ENCODE measurements at places on chromosomes 7 and 10.

DNA sequence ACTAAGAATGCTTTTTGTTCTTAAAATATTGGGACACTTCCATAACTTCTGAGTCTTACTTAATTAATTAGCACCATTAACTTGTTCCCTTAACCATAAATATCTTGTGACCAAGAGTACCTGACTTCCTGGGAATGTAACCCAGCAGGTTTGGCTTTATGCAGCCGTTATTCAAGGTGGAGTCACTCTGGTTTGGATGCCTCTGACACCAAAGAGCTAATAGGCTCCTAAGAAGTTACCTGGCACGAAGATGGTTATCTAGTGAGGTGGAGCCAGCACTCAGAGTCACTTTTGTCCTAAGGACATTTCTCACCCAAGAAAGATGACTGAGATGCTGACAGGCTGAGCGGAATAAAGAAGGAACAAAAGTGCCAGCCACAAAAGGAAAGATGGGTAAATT, 172.3 kb downstream of the C1GALT1 start:
- no peak for DNase-seq

GRCh38 chr7:95963446-95963990, 191.2 kb downstream of the DYNC1I1 start:
- DNase-seq = no peak

DNA sequence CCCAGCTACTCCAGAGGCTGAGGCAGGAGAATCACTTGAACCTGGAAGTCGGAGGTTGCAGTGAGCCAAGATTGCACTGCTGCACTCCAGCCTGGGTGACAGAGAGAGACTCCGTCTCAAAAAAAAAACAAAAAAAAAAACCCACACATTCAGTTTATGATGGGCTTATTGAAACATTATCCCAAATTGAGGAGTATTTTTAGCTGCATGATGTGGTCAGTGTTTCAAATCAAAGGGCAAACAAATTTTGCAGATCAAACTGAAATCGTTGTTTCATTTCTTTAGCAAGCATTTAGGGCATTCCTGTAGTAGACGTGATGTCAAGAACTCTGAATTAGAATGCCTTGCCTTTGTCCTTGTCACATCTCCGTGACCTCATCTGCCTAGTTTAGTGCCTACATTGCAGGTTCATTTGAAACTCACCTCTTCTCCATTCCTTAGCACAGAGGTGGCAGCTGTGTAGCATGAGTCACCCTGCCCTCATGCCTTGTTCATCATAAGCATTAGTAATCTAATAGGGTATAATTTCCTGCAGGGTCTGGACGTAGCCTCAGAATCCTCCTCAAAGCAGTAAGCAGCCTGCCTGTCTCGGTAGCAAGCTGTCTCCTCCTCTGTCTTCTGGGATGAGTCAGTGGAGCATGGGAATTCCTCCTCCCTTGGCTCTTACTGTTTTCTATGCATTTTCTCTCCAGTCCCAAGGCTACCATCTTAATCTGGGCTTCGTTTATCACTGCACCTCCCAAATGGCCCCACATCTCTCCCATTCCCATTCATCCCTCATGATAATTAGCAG, 73.8 kb downstream of the CUL1 start:
- DNase-seq = peak; percentile 41

GRCh38 chr10:124366343-124366742, 52.4 kb downstream of the OAT start:
- no peak for DNase-seq

GRCh38 chr7:121623130-121623872, 227.2 kb upstream of the FAM3C start:
- DNase-seq = no peak

DNA sequence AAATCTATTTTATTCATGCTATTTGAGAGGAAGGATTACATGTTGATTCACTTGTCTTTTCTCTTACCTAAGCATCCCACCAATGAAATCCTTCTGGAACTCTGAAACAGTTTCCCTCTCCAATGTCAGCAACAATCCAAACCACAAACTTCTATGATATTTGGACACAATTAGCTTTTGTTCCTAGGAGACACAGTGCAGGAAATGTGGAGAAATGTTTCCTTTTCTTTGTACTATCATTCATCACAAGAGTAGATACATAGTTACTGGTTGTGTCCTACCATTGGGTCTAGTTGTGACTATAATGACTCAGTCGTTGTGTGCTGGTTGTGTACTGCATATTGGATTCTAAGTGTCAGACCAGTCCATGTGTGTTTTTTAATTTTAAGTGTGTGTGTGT, 156.8 kb upstream of the MAGI2 start:
- DNase-seq = no peak

DNA sequence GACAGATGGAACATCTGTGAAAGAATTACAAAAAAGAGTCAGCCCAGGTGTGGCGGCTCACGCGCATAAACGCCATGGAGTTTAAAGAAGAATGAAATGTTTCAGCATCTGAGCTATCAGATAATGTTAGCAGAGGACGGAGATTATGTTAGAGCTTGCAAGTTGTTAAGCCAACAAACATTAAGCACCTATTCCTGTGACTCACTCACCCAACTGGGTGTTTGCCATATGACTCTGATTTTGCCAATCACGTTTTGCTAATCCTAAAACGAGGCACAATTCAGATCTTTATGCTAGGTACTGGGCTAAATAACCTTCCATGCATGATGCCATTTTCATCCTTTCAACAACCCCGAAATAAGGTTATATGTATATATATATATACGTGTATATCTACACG, 29.0 kb upstream of the CCNY start:
- no peak for DNase-seq

DNA sequence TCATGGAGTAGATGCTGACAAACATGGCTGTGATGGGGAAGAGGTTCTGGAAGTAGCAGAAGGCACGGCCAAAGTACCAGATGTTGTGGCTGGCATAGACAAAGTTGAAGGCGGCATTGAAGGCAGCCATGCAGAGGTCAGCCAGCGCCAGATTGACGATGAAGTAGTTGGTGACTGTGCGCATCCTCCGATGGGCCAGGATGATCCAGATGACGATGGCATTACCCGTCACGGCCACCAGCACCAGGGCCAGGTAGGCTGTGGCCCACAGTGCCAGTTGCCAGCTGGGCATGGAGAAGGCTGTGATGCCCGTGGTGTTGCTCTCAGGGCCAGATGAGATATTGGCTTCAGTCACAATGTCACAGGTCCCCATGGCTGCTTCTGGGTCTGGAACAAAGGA, 767 bp downstream of the TACR2 start:
- DNase-seq = no peak

- no peak for DNase-seq
Measured at GRCh38 chr7:21448974-21449373, 21.1 kb downstream of the SP4 start.

GRCh38 chr10:126683466-126683865, 13.0 kb upstream of the C10orf90 start:
- no peak for DNase-seq

DNA sequence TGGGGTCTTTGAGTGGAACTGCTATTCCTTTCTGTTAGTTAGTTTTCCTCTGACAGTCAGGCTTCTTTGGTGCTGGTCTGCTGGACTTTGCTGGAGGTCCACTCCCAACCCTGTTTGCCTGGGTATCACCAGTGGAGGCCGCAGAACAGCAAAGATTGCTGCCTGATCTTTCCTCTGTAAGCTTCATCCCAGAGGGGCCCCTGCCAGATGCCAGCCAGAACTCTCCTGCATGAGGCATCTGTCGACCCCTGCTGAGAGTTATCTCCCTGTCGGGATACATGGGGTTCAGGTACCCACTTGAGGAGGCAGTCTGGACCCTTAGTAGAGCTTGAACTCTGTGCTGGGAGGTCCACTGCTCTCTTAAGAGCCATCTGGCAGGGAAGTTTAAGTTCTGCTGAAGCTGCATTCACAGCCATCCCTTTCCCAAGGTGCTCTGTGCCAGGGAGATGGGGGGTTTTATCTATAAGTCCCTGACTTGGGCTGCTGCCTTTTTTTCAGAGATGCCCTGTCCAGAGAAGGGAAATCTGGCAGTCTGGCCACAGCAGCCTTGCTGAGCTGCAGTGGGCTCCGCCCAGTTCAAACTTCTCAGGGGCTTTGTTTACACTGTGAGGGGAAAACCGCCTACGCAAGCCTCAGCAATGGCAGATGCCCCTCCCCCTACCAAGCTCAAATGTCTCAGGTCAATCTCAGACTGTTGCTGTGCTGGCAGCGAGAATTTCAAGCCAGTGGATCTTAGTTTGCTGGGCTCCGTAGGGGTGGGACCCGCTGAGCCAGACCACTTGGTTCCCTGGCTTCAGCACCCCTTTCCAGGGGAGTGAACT, 89.7 kb upstream of the CDK6 start:
- DNase-seq = no peak

- DNase-seq = no peak
Measured at GRCh38 chr7:99373091-99374066, 1.2 kb upstream of the ARPC1B start.

- no peak for DNase-seq
Measured at GRCh38 chr10:17562614-17563013, 54.6 kb downstream of the HACD1 start.

DNA sequence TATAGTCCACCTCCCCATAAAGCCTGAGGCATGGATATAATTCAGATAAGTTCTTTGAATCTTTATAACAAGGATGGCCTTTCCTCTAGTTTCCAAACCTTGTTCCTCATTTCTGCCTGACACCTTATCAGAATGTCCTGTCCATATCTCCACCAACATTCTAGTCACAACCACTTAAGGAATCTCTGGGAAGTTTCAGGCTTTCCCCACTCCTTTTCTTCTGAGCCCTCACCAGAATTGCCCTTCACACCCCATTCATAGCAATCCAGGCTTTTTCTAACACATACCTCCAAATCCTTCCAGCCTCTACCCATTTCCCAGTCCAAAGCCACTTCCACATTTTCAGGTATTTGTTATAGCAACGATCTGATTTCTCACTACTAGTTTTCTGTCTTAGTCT, 18.0 kb upstream of the DIP2C start:
- DNase-seq = no peak

GRCh38 chr7:48976253-48976652, 51.9 kb downstream of the CDC14C start:
- no peak for DNase-seq

GRCh38 chr7:98985406-98985805, 107.1 kb downstream of the TRRAP start:
- no peak for DNase-seq

DNA sequence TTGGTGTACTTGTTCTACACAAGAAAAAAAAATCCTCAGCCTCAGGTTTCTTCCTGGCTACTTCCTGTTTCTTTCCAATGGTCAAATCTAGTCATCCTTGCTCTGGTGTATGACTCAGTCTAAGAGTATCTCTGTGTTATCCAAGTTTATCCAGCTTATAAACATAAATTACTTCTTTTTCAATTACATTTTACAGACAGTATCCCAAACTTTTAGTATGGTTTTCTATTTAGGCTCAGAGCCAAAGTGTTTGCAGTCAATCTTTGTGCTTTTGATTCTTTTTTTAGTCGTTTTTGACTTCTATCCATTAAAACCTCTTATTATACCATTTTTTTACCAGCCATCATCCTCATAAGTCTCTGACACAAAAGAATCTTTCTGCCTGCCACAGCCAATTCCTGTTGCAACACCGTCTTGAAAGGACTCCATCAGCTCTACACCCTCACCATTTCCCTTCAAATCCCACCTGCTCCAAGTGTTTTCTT, 294.6 kb downstream of the PTEN start:
- DNase-seq = no peak

- peak; percentile 35 for DNase-seq
Measured at GRCh38 chr10:110207805-110208613, 604 bp downstream of the MXI1 start.

- peak; percentile 96 for DNase-seq
Measured at GRCh38 chr10:11178606-11179515, 161.2 kb downstream of the CELF2 start.

DNA sequence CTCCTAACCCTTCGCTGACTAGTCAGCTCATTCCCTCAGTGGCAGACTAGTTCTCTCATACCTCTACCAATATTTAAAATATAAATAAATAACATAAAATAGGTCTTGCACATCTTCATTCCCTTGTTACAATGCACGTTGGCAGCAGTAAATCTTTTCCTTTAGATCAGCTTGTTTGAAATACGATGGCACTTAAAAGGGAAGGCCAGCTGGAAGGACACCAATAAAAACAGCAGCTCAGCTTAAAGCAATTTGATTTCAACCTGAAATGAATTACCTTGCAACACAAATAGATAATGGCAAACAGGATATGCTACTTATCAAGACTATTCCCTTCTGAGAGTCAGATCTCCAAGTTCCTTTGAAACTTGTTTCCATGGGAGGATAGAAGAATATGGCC, 321.8 kb downstream of the GFRA1 start:
- DNase-seq = no peak

Data from activated CD4-positive, alpha-beta T cell treated with anti-CD3 and anti-CD28 coated beads, Interleukin-2, Interleukin-4, amounts not matched to agents 100 ng/mL and 50 ng/mL, durations not matched to agents 16 hours and 8 hours (primary cell).